IPS DF 6.9 (cell line): ENCODE measurements at places on chromosomes 4 and X.

DNA sequence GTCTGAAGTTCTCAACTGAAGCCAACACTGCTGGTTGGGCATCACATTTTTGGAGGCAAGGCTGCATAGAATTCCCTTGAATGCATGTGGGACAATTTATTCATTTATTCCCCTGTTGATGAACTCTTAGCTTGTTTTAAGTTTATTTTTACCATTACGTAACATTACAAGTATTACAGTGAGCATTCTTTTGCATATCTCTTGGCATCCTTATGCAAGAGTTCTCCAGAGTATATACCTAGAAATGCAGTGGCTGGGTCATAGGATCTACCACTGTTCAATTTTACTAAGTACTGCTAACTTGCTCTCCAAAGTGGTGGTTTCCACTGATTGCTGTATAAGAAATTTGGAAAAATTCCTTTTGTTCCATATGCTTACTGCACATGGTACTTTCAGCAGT, 66.5 kb downstream of the UCHL1 start:
- DNase-seq: no peak

- no peak for DNase-seq
Measured at GRCh38 chr4:23822181-23822580, 67.7 kb downstream of the PPARGC1A start.

- no peak for DNase-seq
Measured at GRCh38 chrX:35617836-35618235, 180.3 kb upstream of the MAGEB16 start.

DNA sequence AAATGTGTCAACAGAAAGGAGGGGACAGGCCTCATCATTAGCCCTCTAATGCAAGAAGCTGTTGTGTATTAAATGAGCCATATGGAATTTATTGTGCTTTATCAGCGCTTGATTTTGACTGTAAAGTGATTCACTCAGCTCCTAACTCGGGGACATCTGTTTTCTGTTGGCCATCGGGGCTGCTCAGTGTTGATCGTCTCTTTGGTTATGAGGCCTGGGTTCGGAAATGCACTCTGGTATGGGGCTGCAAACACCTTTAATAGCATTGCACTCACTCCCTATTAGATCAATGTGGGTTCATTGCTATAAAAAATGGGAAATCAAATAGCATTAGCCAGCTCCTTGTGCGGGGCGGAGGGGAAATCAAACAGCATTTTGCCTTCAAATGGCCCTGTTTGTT, 6.4 kb downstream of the ARX start:
- no peak for DNase-seq

DNA sequence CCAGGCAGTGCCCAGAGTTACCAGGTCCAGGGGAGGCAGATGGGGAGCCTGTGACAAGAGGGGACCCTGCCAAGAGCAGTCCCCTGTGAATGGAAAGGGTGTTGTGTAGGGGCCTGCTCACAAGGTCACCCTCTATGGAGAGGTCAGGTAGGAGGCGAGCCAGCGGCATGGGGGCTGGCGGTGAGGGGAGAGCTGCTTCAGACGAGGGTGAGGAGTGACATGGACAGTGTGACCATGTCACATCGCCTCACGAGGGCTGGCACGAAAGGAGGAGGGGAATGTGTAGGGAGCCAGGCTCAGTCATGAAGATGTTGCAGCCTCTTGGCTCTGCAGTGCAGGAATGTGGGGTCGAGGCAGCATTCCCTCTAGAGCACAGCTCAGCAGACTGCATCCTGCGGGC, 29.6 kb downstream of the CLCN4 start:
- no peak for DNase-seq

DNA sequence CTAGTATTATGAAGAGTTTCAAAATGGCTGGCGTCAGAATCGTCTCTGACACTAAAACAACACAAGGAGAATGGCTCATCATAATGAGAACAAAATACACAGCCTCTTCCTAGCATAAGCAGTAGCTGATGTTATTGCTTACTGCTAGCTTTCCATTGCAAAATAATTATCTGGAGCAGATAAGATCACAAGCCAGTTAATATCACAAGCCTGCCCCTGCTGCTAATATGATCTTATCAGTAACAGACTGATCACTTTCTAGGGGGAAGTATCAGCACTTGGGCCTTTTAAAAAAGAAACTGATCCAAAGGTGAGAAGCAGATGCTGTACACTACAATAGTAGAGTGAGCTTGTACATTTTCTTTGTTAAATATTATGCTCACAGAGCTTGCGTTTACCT, 554.8 kb upstream of the PABPC4L start:
- no peak for DNase-seq

- DNase-seq: no peak
Measured at GRCh38 chr4:56424697-56425514, 10.5 kb downstream of the PPAT start.

- DNase-seq: no peak
Measured at GRCh38 chrX:31199056-31199839, 127.4 kb upstream of the FTHL17 start.

DNA sequence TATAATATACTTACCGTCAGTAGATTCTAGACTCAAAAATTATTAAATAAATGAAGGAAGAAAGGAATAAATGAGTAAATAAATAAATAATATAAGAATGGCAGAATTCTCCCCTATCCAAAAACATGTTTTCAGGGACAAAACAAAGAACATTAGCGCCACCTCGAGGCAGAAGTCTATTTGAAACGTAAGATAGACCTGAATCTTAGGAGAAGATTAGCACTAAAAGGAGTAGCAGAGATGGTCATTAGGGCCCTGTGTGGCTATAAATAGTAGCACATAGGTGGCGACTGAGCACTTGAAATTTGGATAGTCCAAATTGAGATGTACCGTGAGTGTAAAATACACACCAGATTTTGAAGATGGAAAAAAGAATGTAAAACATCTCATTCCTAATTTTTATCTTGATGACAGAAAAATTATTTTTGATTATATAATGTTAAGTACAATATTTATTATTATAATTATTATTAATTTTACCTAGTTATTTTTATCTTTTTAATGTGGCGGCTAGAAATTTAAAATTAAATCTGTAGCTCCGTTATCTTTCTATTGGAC, 24.3 kb upstream of the SRD5A3 start:
- DNase-seq: no peak

DNA sequence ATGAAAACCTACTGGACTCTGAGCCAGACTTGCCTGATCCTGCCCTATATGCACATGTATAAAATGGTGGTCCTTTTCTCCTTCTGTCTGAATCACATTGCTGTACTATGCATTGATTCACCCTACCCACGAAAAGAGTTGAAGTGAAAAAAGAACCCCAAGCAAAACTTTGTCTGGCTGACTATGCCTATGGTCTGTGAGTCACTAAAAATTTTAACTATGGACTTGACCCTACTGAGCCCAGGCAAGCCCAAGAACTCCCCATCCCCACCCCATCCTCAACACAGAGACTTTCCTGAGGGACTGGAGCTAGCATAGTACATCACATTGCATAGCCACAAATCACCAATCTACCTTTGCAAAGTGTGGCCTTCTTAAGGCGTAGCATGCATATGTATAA, 116.6 kb upstream of the TENM3 start:
- no peak for DNase-seq

GRCh38 chr4:166493924-166494345, 620.9 kb downstream of the TLL1 start:
- DNase-seq: no peak
